H4 (cell line): ENCODE measurements at places on chromosomes 4 and X.

DNA sequence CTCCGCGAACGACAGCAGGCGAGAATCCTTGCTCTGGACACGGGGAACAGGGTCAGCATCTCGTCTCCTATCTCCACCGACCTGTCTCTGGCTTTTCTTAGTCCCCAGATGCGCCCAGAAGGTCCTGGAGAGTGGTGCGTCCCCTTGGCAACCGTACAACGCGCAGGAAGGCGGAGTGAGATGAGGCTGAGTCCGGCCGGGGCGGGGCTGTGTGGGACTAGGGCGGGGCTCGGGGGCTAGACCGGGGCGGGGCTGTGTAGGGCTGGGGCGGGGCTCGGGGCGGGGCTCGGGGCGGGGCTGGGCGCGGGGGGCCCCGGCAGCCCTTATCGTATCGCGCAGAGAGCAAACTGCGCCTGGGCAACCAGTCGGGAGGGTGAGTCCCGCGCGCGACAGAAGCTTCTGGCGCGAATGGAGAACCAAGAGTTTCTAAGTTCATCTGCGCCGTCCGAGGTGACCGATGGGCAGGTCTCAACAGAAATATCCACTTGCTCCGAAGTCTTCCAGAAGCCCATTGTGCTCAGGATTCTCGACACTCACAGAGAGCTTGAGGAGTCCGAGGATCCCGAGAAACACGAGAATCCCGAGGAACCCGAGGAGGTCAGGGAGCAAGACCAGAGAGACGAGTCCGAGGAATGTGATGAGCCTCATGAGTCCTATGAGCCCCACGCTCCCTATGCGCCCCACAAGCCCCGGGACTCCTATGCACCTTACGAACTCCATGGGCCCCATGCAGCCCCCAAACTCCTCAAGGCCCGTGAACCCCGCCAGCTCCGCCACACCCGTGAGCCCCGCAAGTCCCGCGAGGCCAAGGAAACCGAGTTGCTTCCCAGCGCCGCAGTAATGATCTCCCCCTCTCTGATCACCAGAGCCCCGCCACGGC is 24.9 kb downstream of the ARL9 start:
- DNase-seq, result peak; percentile 57

GRCh38 chrX:52585892-52586291 is 68.8 kb downstream of the SSX7 start:
- DNase-seq, result no peak

GRCh38 chrX:40107291-40108161 is 9.8 kb upstream of the BCOR start:
- no peak for DNase-seq

DNA sequence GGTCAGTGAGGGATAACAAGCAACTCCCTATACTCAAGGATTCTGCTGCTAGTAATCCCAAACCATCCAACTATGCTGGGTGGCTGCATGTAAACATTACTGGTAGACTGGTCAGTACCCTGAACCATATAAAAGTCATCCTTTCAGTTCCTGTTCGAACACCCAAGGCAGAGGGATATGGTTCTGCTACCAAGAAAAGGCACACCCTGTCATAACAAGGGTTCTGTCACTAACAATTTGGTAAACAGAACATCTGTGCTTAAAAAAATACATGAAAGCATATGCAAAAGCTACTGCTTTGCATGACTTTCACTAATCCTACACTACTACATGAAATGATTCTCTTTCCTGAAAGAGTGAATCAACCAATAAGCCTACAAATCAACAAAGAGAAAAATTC is 76.8 kb upstream of the MCF2 start:
- no peak for DNase-seq

DNA sequence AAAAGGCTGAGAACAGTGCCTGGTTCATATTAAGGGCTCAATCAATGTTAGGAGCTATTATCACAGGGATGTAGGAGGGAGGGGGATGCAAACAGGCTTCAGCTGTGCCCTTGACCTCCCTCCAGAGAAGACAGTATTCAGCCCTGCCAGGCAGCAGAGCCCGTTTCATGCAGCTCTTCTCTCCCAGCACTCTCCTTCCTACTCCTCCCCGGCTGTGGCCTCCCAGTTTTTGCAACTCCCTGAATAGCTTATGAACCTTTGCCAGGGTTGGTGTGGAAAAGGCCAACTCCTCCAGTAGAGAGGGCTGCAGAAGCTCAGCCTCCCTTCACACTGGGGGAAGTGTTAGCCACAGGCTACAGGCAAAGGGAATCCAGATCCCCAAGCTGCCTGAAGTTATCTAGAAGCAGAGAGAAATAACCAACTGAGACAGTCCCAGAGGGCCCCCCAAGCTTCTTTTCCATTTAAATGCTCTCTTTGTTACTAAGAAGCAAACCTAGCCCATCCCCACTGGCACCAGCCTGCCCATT is 31.7 kb upstream of the APLN start:
- DNase-seq, result no peak

- DNase-seq, result peak; percentile 23
These were observed 180.2 kb upstream of the TET2 start for GRCh38 chr4:104966349-104967033.

GRCh38 chrX:68396953-68397352 is 36.3 kb downstream of the OPHN1 start:
- peak; percentile 7 for DNase-seq

DNA sequence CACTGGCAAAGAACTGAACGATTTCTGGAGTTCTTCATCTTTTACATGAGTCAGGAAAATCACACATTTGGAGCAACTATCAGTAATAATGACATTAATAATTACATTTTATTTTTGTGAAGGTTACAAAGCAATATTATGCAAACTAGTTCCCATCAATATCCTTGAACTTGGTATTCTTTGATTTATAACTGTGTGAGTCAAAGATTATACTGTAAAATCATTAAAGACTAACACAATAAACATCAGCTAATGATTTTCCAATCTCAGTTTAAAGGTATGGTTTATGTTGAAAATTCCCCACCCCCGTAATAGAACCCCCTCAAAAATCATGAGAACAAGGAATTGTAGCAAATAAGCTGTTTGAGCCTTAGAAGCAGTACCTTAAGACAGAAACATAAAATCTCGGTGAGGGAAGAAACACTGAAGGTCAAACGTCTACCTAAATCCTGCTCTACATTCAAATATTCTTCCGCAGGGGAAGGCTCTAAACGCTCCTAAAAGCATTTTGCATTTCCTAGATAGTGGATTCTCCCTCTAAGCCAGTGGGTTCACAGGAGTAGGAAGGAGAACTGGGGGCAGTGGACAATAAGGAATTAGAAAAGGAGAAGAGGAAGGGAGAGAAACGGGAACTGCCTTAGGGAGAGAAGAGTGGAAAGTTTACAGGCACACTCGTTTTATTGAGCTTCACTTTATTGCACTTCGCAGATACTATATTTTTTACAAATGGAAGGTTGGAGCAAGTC is 22.3 kb upstream of the SH3D19 start:
- DNase-seq, result no peak
